Right atrium auricular region (tissue), 2 donors: ENCODE measurements at places on chromosomes 13 and 19. TPM values are rescaled to one million over a fixed set of nuclear protein-coding genes. Genes with fewer than 3 reads are reported as not detected.
A peak's percentile ranks its signal among the peaks of the same experiment; 100 is the strongest.

Gene WDR88
- total RNA-seq = not detected

DNA sequence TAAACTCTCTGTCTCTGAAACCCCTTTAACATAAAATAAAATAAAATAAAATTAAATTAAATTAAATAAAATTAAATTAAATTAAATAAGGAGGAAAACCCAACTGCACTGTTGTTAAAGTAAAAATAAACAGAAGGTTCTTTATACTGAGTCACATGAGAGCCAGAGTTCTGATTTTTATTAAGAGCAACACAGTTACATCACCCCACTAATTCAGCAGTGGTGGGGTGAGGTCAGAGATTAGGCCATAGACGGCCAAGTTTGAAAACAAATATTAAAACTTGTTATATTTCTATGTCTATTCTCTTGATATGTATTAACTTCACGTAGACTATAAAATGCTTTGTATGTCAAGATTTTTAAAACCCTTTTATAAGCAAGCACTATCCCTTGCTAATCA lies 59.5 kb downstream of the MYCBP2 start:
- H3K27me3 ChIP-seq = no peaks in the 10 kb centered on the region
- no peaks in the 10 kb centered on the region for H3K4me1 ChIP-seq
- H3K4me3 ChIP-seq = no peak overlapping the region
- no peak overlapping the region for H3K27ac ChIP-seq
- DNase-seq = no peak

DNA sequence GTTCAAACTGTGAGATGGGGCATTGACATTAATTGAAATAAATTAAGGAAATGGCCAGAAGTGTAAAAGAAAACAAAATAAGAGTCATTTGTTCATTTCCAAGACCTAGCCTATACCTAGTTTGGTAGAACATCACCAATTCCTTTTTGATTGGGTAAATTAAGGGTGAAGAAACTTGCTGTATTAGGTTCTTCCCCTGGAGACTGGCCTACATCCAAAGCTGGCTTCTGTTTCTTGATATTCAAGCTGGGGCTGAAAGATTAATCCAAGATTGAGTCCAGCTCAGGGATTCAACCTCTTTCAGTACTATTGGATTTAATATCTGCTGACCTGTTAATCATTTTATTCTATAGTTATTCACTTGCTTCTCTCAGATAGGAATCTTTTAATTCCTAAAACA lies 183.2 kb downstream of the GPC6 start:
- no peak for DNase-seq
- no peaks in the 10 kb centered on the region for H3K36me3 ChIP-seq
- H3K27ac ChIP-seq = no peak overlapping the region
- H3K4me1 ChIP-seq = no peaks in the 10 kb centered on the region
- H3K27me3 ChIP-seq = no peaks in the 10 kb centered on the region

- H3K27me3 ChIP-seq = no peaks in the 10 kb centered on the region
- H3K4me1 ChIP-seq = peaks cover 16% of the 10 kb centered on the region
- H3K4me3 ChIP-seq = no peak overlapping the region
- no peak for DNase-seq
Measured at GRCh38 chr19:49616945-49617344, 23.0 kb downstream of the RRAS start.

DNA sequence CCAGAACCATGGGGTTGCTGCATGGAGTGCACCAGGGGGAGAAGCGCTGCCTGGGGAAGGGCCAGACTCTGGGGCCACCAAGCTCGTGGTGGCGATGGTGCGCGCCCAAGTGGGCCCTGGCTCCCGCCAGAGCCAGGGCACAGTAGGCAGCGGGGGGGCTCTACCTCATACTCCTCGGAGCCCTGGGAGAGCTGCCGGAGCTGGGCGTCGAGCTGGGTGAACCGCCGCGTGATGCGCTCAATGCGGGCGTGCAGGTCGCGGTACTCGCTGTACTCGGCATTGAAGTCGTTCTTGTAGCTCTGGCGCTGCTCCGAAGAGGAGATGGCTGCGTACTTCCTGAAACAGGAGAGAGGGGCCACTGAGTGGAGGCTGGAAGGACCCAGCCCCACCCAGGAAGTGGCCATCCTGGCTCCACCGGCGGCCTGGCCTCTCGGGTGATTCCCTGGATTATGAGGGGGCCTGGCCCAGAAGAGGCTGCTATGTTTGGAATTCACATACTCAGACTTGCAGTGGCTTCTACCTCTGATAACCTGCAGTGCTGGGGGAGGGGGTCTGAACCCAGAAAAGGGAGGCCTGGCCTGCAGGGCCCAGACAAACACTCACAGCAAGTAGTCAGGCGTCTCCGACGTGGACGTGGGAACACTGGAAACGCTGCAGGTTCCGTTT lies 8.3 kb upstream of the ISYNA1 start:
- no peak overlapping the region for H3K4me3 ChIP-seq
- no peaks in the 10 kb centered on the region for H3K27me3 ChIP-seq
- H3K4me1 ChIP-seq = peaks cover 8% of the 10 kb centered on the region
- no peak for DNase-seq
- H3K27ac ChIP-seq = no peak overlapping the region

- H3K36me3 ChIP-seq = peaks cover 21% of the 10 kb centered on the region
- H3K27me3 ChIP-seq = no peaks in the 10 kb centered on the region
- no peak for DNase-seq
- no peaks in the 10 kb centered on the region for H3K4me1 ChIP-seq
- peak overlapping the region; percentile 94 for H3K27ac ChIP-seq
Measured at GRCh38 chr19:32581705-32582179, 752 bp downstream of the PDCD5 start.

DNA sequence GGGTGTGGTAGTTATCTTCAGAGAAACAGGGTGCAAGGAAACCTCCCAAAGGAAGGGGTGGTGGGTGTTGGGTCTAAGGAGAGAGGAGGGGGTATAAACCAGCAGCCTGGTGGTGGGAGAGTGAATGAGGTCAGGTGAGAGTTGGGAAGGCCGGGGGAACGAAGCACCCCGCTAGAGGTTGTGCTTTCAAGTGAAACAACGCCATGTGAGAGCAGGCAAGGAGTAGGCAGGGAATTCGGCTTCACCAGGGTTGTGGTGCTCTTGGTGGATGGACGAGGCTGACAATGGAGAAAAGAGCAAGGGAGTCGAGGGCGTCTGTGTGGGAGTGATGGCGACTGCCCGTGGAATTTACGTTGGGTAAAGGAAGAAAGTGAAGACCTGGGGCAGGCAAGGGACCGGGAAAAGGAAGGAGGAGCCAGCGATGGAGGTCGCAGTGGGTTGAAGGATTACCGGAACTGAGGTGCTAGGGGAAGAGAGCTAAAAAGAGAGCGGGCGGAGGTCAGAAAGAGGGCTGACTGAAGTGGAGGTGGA lies 2.1 kb upstream of the MLNR start:
- H3K4me1 ChIP-seq = peaks cover 19% of the 10 kb centered on the region
- H3K27ac ChIP-seq = no peak overlapping the region
- no peak overlapping the region for H3K4me3 ChIP-seq
- H3K27me3 ChIP-seq = peaks cover 18% of the 10 kb centered on the region
- no peaks in the 10 kb centered on the region for H3K36me3 ChIP-seq
- DNase-seq = no peak

DNA sequence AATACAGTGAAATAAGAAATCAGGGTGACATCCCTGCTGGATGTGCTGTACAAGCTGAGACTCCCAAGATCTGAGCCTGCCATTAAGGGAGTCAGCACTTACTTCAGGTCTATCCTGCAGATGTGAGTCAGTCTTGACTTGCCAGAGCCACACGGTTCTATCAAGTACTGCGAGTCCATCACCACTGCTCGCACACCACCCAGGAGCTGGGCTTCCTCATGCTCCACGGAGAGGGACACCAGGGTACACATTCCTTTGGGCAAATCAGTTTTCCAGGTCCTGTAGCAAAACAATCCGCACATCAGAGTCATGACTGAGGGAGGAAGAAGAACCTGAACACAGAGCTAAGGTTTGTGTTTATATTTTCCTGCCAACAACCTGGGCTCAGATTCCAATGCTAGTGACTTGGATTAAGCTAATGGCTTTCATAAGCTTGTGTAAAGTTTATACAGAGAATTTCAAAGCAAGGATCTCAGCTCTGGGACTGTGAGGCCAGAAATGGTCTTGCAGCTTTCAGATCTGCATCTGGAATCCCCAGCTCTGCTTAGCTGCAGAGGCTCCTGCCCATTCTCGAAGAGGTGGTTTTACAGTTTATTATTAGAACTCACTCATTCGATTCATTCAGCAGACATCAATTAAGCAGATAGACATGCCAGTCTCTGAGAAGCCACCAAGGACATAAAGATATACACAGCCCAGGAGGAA lies 90.6 kb downstream of the KL start:
- no peaks in the 10 kb centered on the region for H3K27me3 ChIP-seq
- peaks cover 51% of the 10 kb centered on the region for H3K36me3 ChIP-seq
- DNase-seq = no peak
- peaks cover 35% of the 10 kb centered on the region for H3K4me1 ChIP-seq
- H3K27ac ChIP-seq = no peak overlapping the region

DNA sequence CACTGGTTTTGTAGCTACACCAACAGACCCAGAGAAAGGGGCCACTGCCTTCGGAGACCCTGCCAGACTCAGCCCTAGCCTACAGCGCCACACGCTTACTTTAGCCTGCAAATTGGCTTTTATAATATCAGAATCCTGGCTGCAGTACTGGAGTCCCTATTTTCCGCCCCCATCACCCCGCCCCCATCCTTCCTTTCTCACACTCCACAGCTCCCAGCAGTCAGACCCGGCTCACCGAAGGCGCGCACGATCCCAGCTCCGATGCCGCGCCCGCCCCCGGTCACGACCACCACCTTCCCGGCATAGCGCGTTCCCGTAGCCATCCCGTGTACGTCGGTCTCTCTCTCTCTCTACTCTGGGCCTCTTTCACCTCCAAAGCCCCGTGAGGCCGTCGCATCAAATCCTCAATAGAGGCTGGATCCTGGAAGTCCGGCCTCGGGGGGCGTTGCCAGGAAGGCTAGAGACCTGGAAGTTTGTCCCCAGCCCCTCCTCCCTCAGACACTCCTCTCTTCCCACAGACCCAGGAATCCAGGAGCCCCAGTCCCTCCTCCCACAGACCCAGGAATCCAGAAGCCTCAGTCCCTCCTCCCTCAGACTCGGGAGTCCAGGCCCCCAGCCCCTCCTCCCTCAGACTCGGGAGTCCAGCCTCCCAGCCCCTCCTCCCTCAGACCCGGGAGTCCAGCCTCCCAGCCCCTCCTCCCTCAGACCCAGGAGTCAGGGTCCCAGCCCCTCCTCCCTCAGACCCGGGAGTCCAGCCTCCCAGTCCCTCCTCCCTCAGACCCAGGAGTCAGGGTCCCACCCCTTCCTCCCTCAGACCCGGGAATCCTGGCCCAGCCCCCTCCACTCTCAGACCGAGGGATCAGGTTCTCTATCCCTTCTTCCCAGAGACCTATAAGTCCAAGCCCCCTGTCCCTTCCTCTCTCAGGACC lies at the start of gene HSD17B14:
Gene HSD17B14 (minus strand): TSS at position 403 of the 929 bp plus-strand sequence. CDS start 80 bp downstream, at position 323.
- no peaks in the 10 kb centered on the region for H3K27me3 ChIP-seq
- no peak for DNase-seq
- H3K36me3 ChIP-seq = no peaks in the 10 kb centered on the region
- H3K4me3 ChIP-seq = peak within 1 kb of the TSS; percentile 50

- H3K4me1 ChIP-seq = peaks cover 7% of the 10 kb centered on the region
- H3K27ac ChIP-seq = no peak overlapping the region
- H3K36me3 ChIP-seq = peaks cover 53% of the 10 kb centered on the region
- H3K27me3 ChIP-seq = no peaks in the 10 kb centered on the region
Measured at GRCh38 chr19:41892173-41892902, 9.4 kb downstream of the ARHGEF1 start.

DNA sequence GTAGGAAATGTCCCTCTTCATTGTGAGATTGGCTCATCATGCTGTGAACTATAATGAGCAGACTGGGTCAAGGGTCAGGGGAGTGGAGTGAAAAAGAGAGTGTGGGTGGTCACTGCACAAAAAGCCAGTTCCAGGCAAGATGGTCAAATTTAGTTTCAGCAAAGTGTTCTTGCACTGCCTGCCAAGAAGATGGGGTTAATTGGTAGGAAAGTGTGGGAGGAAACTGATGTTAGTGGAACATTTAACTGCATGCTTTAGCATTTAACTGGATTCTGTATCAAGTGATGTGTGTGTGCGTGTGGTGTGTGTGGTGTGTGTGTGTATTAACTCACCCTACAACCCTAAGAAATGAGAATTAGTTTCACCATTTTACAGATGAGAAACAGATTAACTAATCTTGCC lies 131.6 kb downstream of the COG6 start:
- no peak overlapping the region for H3K4me3 ChIP-seq
- no peaks in the 10 kb centered on the region for H3K36me3 ChIP-seq
- no peak overlapping the region for H3K27ac ChIP-seq
- no peaks in the 10 kb centered on the region for H3K27me3 ChIP-seq
- no peak for DNase-seq
- peaks cover 7% of the 10 kb centered on the region for H3K4me1 ChIP-seq

- DNase-seq = no peak
- H3K4me1 ChIP-seq = no peaks in the 10 kb centered on the region
- H3K36me3 ChIP-seq = no peaks in the 10 kb centered on the region
- H3K27ac ChIP-seq = no peak overlapping the region
Measured at GRCh38 chr13:81487151-81487550, 1146.2 kb upstream of the SPRY2 start.

- no peaks in the 10 kb centered on the region for H3K36me3 ChIP-seq
- H3K4me1 ChIP-seq = no peaks in the 10 kb centered on the region
- no peak overlapping the region for H3K4me3 ChIP-seq
- H3K27ac ChIP-seq = no peak overlapping the region
Measured at GRCh38 chr13:28320884-28321574, 173.9 kb downstream of the FLT1 start.

DNA sequence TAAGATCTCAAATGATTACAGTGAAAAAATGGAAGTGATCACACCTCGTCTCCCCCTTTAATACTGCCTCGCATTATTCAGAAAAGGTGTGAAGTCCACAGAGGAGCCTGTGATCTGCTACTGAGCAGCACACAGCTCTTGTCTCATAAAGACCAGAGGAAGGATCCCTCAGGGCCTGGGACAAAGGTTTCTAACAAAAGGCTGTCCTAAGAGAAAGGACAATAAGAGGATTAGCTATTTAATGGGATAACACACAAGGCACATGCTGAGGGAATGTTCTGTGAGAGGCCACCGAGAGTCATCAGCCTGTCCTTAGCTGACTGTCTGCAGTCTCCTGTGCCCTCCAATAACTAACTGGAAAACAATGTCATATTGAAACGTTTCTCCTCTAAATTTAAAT lies 26.7 kb downstream of the EBPL start:
- no peaks in the 10 kb centered on the region for H3K27me3 ChIP-seq
- no peak overlapping the region for H3K27ac ChIP-seq
- no peaks in the 10 kb centered on the region for H3K4me1 ChIP-seq
- DNase-seq = no peak
- H3K36me3 ChIP-seq = no peaks in the 10 kb centered on the region

- H3K4me3 ChIP-seq = peak overlapping the region; percentile 80
- no peaks in the 10 kb centered on the region for H3K27me3 ChIP-seq
- peak overlapping the region; percentile 53 for H3K27ac ChIP-seq
- no peak for DNase-seq
- peaks cover 54% of the 10 kb centered on the region for H3K4me1 ChIP-seq
- no peaks in the 10 kb centered on the region for H3K36me3 ChIP-seq
Measured at GRCh38 chr19:45496349-45496953, 396 bp downstream of the RTN2 start.
